ENCODE measurements at places on chromosomes 2 and 18.

- DNase-seq, result no peak
These were observed 115.9 kb downstream of the HAUS1 start for GRCh38 chr18:46220116-46220515.

- DNase-seq, result no peak
These were observed 176.5 kb upstream of the CTAGE1 start for GRCh38 chr18:22594155-22594690.

DNA sequence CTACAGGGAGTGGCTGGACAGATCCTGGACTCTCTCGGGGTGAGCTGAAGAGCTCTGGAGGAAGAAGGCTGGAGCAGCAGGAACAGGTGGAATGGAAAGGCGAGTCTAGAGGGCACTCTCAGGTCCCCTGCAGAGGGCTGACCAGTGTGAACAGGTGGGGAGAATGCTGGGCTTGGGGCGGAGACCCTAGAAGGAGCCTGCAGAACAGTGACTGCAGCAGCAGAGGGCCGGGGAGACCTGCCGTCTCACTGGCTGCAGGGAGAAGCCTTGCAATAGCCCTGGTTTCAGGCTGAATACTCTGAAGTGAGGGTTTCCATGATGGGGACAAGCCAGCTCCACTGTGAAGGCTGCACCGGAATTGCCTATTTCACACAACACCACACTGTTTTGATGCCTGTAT, 626.7 kb upstream of the SALL3 start:
- no peak for DNase-seq

DNA sequence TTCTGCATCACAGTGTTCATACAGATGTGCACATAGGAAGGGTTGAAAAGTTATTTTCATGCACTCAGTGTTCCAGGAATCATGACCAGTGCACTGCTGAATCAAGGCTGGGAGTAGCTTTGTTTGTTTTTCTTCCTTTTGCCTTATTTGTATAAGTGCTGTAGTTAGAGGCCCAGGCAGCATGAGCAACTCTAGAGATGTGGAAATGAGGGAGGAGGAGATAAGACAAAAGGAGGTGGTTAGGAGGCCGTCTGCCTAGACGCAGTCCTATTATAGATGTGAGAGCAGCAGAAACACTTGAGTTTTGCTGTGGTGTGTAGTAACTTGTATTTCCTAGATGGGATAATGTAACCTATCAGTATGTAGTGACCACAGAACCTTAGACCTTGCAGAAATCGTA, 264.3 kb upstream of the RASGRP3 start:
- no peak for DNase-seq

DNA sequence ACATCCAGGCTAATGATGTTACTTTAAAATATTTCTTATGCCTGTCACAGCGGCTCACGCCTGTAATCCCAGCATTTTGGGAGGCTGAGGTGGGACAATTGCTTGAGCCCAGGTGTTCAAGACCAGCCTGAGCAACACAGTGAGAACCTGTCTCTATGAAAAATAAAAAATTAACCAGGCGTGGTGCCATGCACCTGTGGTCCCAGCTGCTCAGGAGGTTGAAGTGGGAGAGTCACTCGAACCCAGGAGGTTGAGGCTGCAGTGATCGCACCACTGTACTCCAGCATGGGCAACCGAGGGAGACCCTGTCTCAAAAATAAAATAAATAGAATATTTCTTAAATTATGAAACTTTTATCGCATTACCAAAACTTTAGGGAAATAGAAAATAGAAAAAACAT, 28.1 kb upstream of the ACTR3 start:
- no peak for DNase-seq
